ENCODE measurements at places on chromosomes 7 and 10. TPM values are rescaled to one million over a fixed set of nuclear protein-coding genes. Genes with fewer than 3 reads are reported as not detected.

The HELLS gene
- total RNA-seq = 6.5 TPM

The COMTD1 gene
- 2.7 TPM for total RNA-seq

The SKIDA1 gene
- 0.30 TPM for total RNA-seq

The ZNF117 gene
- 10.7 TPM for total RNA-seq

The PAPOLB gene
- not detected for total RNA-seq

The ZC3HAV1L gene
- total RNA-seq = 20.2 TPM

The TECTB gene
- total RNA-seq = not detected

The ARMC10 gene
- total RNA-seq = 44.2 TPM

The CFAP70 gene
- total RNA-seq = 0.97 TPM
